Effector memory CD8-positive, alpha-beta T cell (primary cell): ENCODE measurements at places on chromosomes 6 and 20.

GRCh38 chr6:21468461-21468860 lies 125.1 kb upstream of the SOX4 start:
- DNase-seq, result no peak

- DNase-seq, result no peak
These were observed 176.2 kb downstream of the KLHL32 start for GRCh38 chr6:97100696-97101095.

DNA sequence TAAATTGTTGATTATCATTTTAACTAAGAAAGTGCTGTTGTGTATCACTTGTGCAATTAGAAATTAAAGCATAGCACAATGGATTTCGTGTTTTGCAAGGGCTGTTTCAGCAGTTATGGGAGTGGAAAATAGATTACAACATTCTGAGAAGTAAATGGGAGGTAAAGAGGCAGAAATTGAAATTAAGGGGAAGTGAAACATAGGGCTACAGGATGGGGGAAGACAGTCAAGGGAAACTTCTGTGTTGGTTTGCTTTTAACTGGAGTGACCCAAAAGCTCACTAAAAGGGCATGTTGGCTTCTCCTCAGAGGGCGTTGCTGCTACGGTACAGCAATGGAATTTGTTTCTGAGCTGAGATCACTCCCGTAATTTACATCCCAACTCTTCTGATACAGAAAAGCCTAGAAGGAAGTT lies 147.5 kb downstream of the BCAS1 start:
- DNase-seq, result no peak

- no peak for DNase-seq
These were observed 596.1 kb upstream of the NRSN1 start for GRCh38 chr6:23529902-23530301.

- DNase-seq, result no peak
These were observed 463.8 kb downstream of the ADGRB3 start for GRCh38 chr6:69098910-69099309.

- no peak for DNase-seq
These were observed 308.5 kb downstream of the CLIC5 start for GRCh38 chr6:45707176-45707575.

GRCh38 chr6:91135406-91136103 lies 548.7 kb upstream of the MAP3K7 start:
- DNase-seq, result no peak

DNA sequence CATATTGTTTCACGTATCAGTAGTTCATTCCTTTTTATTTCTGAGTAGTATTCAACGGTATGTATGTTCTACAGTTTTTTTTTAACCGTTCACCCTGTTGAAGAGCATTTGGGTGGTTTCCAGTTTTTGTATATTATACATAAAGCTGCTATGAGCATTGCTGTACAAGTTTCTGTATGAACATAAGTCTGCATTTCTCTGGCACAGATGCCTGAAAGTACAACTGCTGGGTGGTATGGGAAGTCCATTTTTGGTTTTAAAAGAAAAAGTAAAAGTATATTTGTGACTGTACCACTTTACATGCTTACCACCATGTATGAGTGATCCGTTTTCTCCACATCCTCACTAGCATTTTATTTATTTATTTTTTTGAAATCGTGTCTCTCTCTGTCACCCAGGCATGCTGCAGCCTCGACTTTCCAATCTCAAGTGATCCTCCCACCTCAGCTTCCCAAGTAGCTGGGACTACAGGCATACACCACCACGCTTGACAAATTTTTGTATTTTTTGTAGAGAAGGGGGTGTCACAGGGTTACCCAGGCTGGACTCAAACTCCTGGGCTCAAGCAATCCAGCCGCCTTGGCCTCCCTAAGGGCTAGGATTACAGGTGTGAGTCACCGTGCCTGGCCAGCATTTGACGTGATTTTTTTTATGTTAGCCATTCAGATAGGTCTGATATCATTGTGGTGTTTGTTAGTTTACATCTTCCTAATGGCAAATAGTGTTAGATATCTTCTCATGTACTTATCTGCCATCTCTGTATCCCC lies 11.0 kb upstream of the SIM1 start:
- DNase-seq, result no peak

- no peak for DNase-seq
These were observed 50.6 kb downstream of the SRC start for GRCh38 chr20:37396416-37397075.

GRCh38 chr20:25037288-25038102 lies 20.4 kb downstream of the ACSS1 start:
- DNase-seq, result no peak

DNA sequence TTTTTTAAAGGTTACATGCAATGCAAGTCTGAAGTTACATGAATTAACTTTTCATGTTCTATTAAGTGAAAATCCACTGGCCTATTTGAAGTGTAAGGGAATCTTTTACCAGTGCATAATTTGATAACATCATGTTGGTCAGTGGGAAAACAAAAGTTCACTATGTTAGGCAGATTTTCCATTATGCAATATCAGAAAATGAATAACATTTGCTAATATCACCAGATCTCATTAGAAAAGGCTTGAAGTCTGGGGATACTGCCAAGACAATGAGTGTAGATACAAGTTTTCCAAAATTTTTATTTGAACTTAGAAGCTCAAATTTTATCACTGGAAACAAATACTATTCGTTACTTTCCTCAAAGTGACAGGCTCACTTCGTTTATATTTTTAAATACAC lies 296.4 kb upstream of the CDH4 start:
- DNase-seq, result no peak

- no peak for DNase-seq
These were observed 5.6 kb upstream of the ADGRF1 start for GRCh38 chr6:47047479-47048407.

DNA sequence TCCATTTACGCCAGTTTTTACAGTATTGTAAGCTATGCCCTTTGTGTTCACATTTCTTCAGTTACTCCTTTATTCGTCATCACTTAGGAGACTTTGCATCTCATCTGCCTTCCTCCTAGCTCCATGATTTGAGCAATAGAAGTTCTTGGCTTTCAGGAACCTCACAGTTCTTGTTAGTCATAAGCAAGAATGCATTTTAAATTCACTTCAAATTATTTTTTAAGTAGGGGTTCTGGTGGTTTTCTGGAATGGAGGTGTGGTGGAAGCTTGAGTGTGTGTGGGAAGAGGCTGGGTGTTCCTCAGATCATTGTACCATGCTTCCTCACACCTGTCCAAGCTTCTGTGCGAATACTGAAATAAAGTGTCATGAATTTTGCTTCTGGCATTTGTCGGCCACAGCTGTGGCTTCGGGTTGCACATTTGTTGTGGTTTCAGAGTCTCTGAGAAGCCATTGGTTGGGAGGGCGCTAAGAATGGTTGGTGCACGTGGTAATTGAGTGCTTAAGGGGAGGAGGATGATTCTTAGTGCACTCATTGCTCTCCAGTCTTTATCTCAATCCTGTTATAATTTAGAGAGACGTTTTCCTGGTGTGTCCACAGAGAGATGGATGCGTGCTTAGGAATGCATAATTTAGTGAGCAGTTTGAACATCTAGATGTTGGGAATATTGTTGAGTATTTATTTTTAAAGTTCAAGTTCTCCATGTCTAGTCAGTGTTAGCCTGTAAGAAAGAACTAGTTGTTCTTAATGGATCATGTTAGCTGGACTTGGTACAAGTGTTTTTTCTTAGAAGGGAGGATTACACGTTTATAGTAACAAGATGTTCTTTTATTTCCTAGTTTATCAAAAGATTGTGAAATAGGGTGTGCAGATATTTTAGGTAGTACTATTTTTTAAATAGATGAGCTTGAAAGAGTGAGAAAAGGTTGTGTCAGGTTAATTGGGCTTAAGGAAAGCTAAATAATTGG lies 31.9 kb downstream of the FOXO3 start:
- peak; percentile 57 for DNase-seq

DNA sequence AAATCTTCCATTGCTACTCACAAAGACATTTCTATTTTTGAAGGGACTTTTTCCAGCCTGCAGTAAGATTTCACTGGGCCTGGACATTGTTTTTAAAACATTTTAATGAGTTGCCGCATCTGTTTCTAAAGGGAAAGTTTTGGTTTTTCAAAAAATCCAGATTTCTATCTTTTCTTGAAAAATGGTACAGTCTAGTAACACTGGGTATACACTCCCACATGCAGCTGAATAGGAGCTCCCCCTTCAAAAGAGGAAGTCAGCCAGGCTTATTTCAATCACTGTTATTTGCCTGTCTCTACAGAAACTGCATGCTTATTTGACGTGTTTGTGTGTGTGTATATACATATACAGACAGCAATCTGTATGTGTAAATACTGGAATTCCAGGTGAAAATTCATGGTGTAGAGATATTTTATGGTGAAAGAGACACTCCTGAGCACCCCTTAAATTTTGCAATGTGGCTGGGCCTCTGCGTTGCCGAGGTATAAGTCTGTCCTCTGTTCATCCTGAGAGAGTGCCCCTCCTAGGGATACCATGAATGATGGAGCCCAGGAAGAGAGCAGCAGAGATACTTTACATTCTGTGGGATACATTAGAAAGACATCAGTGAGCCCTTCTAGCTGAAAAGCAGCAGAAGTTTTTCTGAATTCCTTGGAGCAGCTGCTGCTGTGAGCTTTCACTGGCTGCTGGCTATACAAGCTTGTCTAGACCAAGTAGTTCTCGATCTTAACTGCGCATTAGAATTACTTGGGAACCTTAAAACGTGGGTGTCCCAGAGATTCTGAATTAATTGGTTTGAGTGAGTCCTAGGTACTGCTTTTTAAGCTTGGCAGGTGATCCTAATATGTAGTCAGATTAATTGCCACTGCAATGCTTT lies 12.0 kb upstream of the ABRACL start:
- no peak for DNase-seq

DNA sequence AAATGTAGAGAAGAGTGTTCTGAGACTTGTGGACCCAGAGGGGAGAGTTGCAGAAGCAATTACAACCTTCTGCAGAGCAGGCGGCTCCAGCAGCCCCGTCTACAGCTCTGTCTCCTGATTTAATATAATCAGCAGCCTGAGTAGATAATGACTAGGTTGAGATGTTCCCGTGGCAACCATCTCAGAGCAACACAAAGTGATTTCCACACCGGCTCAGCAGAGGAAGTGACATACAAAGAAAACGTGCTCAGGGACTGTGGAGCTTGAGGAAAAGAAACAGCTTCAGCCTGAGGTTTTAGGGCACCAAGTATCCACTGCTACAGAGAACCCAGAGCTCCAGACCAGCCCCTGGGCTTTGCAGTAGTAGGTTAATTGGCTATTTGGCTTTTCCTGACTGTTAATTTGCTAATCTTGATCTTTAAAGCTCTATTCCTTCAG lies 136.4 kb downstream of the MTFR2 start:
- no peak for DNase-seq

DNA sequence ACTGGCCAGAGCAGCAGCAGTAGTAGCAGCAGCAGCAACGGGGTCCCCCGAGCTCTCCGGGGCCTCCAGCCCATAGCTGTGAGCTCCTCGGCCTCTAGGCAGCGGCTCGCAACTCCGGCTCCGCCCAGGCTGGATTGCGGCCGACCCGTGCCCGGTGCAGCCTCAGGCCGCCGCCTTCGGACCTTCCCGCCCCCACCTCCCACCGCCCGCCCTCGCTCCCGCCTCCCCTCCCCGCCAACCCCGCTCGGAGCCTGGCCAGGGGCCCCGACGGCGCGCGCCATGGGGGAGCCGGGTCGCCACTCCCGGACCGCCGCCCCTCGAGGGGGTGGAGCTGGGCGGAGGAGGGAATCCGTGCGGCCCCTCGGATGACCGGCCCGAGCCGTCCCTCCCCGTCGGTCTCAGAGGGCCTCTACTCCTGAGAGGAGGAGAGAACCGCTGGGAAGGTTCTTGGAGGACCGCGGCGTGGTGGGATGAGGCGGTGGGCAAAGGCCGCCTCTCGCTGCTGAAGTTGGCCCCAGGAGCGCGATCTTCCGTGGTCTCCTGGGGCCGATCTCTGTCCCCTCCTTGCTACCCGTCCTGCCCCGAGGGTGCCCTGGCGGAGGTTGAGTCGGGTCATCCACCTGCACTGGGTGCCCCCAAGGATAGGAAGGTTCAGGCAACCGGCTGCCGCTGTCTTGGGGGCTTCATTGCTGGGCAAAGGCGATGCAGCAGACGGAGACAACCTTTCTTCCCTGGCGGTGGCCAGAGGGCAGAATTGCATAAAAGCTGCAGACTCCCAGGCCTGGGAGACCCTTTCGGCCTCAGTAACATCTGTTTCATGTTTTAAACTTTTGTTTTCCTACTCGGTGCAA lies at the start of gene ADAM33:
Gene ADAM33 (minus strand): TSS at position 80 of the 851 bp plus-strand sequence. CDS start 6 bp downstream, at position 74.
- DNase-seq, result no peak

DNA sequence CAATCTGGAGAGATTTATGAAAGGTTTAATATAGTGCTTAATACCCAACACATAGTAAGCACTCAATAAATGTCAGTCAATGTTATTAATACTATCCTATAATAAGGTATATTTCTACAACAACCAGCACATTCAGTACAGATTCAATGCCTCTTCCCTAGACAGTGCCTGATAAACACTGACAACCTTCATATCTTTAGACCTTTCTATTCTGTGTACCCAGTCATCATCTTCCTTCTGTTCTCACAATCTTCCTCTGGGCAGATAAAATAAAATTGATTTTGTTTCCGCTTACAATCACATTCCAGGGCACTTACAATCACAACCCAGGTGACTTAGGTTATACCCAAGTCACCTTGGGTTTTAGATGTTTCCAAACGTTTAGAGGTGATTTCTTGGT lies 11.0 kb upstream of the LOC128125822 start:
- no peak for DNase-seq

- no peak for DNase-seq
These were observed 114.4 kb downstream of the ADGRG6 start for GRCh38 chr6:142416179-142416578.

GRCh38 chr6:143614235-143614634 lies 63.5 kb upstream of the PHACTR2 start:
- DNase-seq, result no peak

DNA sequence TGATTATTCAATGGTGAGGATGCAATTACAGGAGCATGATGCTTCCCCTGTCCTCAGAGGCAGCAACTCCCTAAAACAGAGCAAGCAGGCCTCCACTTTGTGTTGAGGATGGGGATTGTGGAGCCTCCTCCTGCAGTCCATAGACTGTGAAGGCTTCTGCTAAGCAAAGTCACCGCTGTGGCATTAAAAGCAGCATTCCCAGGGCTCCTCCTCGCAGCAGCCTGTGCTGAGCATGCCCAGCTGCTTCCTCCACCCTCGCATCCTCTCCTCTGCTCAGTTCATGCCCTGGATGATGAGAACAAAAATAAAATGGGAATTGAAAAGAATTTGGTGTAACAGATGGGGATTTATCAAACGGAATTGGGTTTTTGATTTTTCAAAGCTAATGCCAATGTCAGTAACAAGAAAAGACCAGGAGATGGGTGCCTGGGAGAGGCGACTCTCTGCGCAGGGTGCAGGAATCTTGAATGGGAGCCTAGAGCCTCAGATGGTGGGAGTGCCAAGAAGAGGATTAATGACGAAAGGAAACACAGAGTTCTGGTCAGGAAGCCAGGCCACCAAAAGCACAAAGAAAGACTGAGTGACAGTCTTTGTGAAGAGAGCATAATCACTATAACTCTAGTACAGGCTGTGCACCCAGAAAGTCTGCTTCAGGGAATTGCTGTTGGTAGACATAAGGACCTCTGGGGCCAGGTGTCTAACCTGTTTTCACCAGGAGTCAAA lies 347.6 kb downstream of the TPBG start:
- DNase-seq, result no peak

GRCh38 chr6:12077021-12077710 lies 65.1 kb downstream of the HIVEP1 start:
- no peak for DNase-seq

GRCh38 chr6:135851442-135852271 lies at the start of gene PDE7B:
TSS of gene PDE7B (plus strand) at chr6:135851701.
- peak; percentile 5 for DNase-seq
